ENCODE measurements at places on chromosomes 13 and 19.

GRCh38 chr13:52061587-52061986, 37.1 kb downstream of the UTP14C start:
- DNase-seq: no peak

DNA sequence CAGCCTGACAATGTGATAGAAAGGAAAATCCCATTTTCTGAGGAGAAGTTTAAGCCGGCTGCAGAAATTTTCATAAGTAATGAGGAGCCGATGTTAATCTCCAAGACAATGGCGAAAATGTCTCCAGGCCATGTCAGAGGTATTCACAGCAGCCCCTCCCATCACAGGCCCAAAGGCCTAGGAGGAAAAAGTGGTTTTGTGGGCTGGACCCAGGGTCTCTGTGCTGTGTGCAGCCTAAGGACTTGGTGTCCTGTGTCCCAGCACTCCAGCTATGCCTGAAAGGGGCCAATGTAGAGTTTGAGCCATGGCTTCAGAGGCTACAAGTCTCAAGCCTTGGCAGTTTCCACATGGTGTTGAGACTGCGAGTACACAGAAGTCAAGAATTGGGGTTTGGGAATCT, 32.9 kb upstream of the GPC6 start:
- DNase-seq: no peak

DNA sequence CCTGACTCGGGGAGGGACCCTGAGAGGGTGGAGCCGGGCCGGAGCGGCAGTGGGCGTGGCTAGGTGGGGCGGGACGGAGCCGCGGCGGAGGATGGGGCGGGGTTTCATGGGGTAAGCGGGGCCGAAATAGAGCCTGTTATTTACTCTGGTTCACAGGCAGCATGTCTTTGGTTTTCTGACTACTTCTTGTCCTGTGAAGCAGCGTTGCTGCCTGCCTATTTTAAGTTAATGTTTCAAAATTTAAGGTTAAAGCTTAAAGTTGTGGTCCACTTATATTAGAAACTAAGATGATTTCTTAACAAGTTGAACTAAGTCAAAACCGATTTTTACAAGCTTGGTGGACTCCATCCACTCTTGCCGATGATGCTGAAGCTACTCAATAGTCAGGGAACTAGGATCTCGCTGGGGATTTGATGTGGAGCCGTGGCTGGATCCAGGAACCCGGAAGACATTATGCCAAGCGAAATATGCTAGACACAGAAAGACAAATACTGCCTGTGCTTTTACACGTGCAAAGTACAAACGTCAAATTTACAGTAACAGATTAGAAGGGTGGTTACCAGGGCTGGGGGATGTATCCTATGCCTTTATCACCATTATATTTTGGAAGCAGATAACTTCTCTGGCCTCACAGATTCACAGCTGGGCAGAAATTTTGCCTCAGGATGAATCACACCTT, 433 bp upstream of the ZNF616 start:
- DNase-seq: no peak

GRCh38 chr13:43085545-43085944, 62.2 kb downstream of the DNAJC15 start:
- no peak for DNase-seq

- DNase-seq: peak; percentile 72
Observed at GRCh38 chr19:9406798-9407352, 28.5 kb downstream of the ZNF266 start.

GRCh38 chr13:22644941-22645340, 535.8 kb upstream of the SGCG start:
- DNase-seq: no peak

- no peak for DNase-seq
Observed at GRCh38 chr19:5593343-5594255, 25.8 kb upstream of the TINCR start.
